Cardiac atrium fibroblast (primary cell): ENCODE measurements at places on chromosomes 5 and 9. TPM values are rescaled to one million over a fixed set of nuclear protein-coding genes. Genes with fewer than 3 reads are reported as not detected.

The IFNA13 gene
- not detected in 2 replicates for total RNA-seq

The TMEFF1 gene
- 0.36 and 2.9 TPM in 2 replicates for total RNA-seq

The ENTREP1 gene
- total RNA-seq, result 0.81 TPM in 1 of 2 replicates, not detected in the other

The AHRR gene
- 8.8 and 16.4 TPM in 2 replicates for total RNA-seq

The CNTNAP3B gene
- 4.5 and 8.5 TPM in 2 replicates for total RNA-seq

The CATSPER3 gene
- not detected in 2 replicates for total RNA-seq

The SPINK9 gene
- not detected in 2 replicates for total RNA-seq

The LCP2 gene
- not detected in 2 replicates for total RNA-seq

The RBM27 gene
- 6.5 and 10.9 TPM in 2 replicates for total RNA-seq

The IFNA21 gene
- not detected in 2 replicates for total RNA-seq

The GAPVD1 gene
- 22.2 and 22.4 TPM in 2 replicates for total RNA-seq

The LCNL1 gene
- total RNA-seq, result not detected in 2 replicates

The PCSK1 gene
- 0.18 and 1.1 TPM in 2 replicates for total RNA-seq

The SCAI gene
- 1.4 and 1.5 TPM in 2 replicates for total RNA-seq

The PCDHB12 gene
- 0.16 and 0.72 TPM in 2 replicates for total RNA-seq

The LEAP2 gene
- 0.16 TPM in 1 of 2 replicates, not detected in the other for total RNA-seq

The PAEP gene
- not detected in 2 replicates for total RNA-seq

The ROR2 gene
- 31.9 and 33.4 TPM in 2 replicates for total RNA-seq

The NR5A1 gene
- total RNA-seq, result not detected in 2 replicates

The SLC6A3 gene
- not detected in 2 replicates for total RNA-seq

The PLGRKT gene
- 13.9 and 19.8 TPM in 2 replicates for total RNA-seq

The DBN1 gene
- 139 and 144 TPM in 2 replicates for total RNA-seq

The MCTP1 gene
- total RNA-seq, result 0.16 and 0.18 TPM in 2 replicates

The SH3TC2 gene
- 4.9 and 7.4 TPM in 2 replicates for total RNA-seq

The NUTM2G gene
- not detected in 2 replicates for total RNA-seq

The C7 gene
- total RNA-seq, result 1,610 and 3,690 TPM in 2 replicates

The CTXN3 gene
- total RNA-seq, result not detected in 2 replicates

The C9orf153 gene
- 0.16 TPM in 1 of 2 replicates, not detected in the other for total RNA-seq

The PLK2 gene
- 512 and 565 TPM in 2 replicates for total RNA-seq

The NELFB gene
- total RNA-seq, result 44.6 and 49.7 TPM in 2 replicates

The LECT2 gene
- total RNA-seq, result not detected in 2 replicates

The STOML2 gene
- 116 and 119 TPM in 2 replicates for total RNA-seq

The RAPGEF6 gene
- total RNA-seq, result 6.5 and 6.9 TPM in 2 replicates

The PCDH12 gene
- 4.3 and 9.2 TPM in 2 replicates for total RNA-seq

The GOLGA1 gene
- total RNA-seq, result 6.7 and 11.0 TPM in 2 replicates

The INSL4 gene
- not detected in 2 replicates for total RNA-seq

The CDC25C gene
- 0.54 and 4.4 TPM in 2 replicates for total RNA-seq
